ENCODE measurements at places on chromosomes 7 and 10.

DNA sequence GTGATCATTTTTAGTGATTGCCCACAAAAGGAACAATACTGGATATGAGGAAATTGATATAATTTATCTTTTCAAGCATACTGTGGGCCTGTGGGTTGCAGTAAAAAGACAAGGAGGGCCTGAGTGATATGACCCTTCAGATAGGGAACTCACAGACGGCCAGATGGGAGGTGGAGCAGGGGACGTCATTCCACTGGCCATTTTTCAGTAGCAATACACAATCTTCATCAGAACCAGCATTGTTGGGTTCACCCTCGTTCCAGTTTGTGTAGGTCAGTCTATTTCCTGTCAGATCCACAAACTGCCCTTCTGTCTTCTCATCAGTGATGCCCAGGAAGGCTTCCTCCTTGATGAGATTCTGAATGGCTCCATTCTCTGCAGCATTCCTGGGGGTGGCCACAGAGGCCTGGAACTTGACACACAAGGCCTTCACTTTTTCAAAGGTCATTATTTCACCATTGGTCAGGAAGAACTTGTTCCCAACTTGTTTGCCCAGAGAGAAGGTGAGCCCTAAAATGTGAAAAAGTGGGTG, 4.5 kb downstream of the MBL2 start:
- DNase-seq, result no peak

- no peak for DNase-seq
Observed at GRCh38 chr10:26057466-26057865, 123.4 kb downstream of the MYO3A start.

- DNase-seq, result no peak
Observed at GRCh38 chr7:105399043-105399725, 10.5 kb upstream of the SRPK2 start.

- no peak for DNase-seq
Observed at GRCh38 chr10:93059975-93060886, at the start of gene CYP26C1. Gene CYP26C1 (plus strand): TSS chr10:93060798. CDS start chr10:93061264, 466 bp downstream.

GRCh38 chr7:154853727-154854095, 149.2 kb downstream of the PAXIP1 start:
- DNase-seq, result no peak

DNA sequence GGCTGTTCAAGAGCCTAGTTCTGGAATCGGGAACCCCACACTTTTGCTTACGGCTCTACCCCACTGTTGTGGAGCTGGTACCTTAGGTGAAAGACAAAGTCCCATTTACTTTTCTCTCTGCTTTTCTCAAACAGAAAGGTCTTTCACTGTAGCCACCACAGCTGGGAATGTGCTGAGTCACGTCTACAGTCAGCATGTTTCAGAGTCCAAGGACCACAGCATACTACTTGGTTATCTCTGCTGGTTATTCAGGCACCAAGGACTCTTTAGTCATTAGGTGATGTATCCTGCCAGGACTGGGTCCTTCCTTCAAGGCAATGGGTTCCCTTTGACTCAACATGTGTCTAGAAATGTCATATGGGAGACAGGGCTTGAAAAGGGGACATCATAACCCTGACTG, 266.8 kb upstream of the STEAP1 start:
- no peak for DNase-seq

DNA sequence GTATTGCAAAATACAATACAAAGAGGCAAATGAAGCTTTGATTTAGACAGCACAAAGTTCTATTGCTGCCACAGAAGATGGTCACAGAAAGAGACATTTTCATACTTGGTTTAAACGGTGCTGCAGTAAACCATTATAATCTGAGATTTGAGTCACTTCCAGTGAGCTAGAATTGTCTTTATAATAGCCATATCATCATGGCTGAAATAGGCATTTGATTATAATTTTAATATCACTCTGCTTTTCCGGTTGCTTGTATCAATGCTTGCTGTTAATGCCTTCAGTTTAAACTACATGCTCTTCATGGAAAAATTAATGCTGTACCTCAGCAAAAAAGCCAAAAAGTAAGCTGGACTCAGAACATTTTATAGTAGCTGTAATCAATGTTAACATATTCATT, 48.5 kb downstream of the CPEB3 start:
- DNase-seq, result no peak

DNA sequence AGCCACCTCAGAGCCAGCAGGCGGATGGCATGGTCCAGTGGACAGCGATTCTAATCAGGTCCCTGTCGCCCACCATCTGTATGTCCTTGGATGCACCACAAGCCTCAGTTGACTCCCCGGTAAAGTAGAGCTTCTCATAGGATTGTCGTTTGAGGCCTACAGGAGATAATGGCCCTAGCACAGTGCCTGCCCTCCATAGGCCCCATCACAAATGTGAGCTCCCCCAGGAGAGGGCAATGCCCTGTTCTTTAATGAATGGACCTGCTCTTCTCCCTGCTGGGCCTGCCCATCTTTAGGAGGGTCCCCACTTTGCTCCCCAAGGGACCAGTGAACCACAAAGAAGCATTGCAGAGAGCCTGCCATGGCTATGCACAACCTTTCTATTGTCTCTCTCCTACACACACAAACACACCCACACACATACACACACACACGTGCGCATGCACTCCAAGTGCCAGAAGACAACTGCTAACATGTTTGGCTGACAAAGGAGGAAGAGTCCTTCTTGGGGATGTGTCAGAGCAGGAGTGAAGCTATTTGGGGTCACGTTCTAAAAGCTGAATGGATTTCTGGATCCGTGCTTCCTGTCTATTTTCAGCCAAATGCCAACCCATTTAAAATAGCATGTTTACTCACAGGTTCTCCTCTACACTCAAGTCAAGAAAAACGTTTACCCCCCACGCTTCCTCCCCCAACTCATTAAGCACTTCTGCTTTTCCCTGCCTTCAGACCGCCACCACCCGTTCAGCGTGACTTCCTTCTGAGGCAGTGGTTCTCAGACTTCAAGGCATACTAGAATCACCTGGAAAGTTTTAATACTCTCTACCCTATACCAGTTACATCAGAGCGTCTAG, 196.1 kb downstream of the GRID1 start:
- no peak for DNase-seq

DNA sequence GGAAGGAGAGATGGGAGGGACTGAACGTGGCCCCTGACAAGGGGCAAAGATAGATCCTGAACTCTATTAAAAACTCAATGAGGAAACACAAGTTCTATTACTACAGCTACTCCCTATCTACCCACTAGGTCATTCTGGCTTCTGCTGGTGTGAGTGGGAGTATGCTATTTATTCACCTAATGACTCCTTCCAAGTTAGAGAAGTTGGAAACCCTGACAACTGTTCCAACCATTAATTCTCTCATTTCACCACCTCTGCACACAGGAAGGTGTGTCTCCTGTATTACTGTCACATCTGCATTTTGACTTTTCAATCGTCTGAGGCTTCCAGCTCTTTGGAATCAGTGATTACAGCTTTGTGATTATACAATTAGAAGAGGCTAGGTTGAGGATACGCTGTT, 169.4 kb upstream of the ADO start:
- no peak for DNase-seq

GRCh38 chr7:142443216-142444010, 185.6 kb upstream of the PRSS58 start:
- no peak for DNase-seq

- no peak for DNase-seq
Observed at GRCh38 chr10:68576118-68576517, 16.0 kb downstream of the TET1 start.

GRCh38 chr7:151083071-151083823, at the start of gene TMUB1:
Gene TMUB1 (minus strand): TSS chr7:151083493. CDS start chr7:151082563, 930 bp downstream.
- peak; percentile 69 for DNase-seq

- DNase-seq, result peak; percentile 80
Observed at GRCh38 chr7:115678086-115678982, 352.2 kb downstream of the TFEC start.

DNA sequence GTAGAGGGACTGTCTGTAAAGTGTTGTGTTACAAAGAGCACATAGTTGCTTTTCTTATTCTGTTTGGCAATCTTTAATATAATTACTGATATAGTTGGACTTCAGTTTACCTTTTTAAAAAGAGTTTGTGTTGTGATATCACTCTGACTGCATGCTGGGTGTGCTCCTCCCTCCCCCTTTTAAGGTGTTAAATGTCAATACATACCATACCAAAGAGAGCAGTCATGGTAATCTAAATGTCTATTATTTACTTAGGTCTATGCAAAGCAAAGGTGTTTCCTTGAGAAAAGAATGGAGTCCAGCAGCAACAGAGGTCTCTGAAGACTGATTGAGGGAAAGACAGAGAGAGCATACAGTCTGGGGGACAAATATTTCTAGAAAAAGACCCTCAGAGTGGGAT, 275.1 kb upstream of the NRP1 start:
- no peak for DNase-seq

GRCh38 chr10:15197276-15197675, 28.8 kb upstream of the NMT2 start:
- DNase-seq, result no peak

GRCh38 chr7:134362587-134363483, 46.1 kb upstream of the SLC35B4 start:
- no peak for DNase-seq

All from prostate gland (tissue), 2 donors.